GM19239 (cell line): ENCODE measurements at places on chromosomes 1 and 21.

DNA sequence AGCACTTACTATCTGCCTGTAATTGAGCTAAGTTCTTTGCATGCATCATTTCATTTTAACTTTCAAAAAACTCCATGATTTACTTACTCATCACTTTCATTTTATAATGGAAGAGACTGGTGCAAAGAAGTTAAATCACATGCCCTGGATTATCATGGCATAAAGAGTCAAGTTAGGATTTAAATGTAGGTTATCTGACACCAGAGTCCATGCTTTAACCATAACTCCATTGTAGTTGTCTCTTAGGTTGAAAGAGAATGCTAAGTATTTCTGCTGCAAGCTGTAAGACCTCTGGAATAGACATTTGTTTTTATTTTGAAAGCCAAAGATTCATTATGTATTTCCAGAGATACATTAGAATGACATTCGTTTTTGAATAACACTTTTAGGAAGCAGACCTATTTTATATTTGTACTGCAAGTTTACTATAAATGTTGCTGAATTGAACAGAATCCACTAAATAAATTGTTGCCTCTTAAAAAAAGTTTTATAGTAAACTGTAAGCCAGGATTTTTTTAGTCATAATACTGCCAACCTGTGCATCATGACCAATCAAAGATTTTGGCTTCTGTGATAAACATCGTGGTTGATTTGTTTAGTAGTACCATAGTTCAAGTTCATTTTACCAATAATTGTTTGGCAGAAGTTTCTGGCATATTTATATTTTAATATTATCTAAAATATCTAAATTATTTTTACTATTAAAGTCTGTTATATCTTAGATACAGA lies 26.1 kb downstream of the CFH start:
- DNase-seq, result no peak

- no peak for DNase-seq
Observed at GRCh38 chr1:83527987-83528386, 470.9 kb downstream of the TTLL7 start.

DNA sequence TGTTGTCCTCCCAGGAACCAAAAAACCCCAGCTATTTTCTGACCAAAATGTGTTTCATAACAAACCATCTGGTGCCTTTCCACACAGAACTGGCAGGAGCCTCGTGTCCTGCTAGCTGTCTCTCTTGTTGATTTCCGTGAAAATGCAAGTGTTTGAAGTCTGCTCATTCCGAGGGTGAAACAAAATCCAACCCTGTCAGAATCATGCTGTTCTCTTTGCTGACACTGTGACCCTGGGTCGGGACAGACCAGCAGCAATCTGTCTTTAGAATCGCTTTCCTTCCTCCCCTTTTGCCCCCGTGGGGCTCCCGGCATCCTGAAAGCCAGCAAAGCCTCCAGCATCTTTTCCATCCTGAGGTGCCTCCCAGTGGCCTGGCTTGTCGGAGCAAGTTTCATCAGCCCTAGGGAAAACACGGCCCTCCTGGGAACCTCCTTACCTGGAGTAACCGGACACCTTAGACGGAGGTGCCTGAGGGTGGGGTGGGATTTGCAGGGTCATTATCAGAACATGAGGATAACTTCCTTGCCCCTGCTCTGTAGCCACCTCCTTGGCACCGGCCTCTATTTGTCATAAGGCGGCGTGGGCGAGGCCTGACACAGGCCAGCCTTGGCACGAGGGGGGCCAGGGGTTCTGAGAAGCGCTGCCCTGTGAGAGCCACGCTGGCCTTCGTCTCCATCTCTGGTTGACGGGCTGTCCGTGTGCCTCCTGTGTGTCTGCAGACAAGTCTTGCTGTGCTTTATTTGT lies 24.9 kb downstream of the LDLRAP1 start:
- no peak for DNase-seq

DNA sequence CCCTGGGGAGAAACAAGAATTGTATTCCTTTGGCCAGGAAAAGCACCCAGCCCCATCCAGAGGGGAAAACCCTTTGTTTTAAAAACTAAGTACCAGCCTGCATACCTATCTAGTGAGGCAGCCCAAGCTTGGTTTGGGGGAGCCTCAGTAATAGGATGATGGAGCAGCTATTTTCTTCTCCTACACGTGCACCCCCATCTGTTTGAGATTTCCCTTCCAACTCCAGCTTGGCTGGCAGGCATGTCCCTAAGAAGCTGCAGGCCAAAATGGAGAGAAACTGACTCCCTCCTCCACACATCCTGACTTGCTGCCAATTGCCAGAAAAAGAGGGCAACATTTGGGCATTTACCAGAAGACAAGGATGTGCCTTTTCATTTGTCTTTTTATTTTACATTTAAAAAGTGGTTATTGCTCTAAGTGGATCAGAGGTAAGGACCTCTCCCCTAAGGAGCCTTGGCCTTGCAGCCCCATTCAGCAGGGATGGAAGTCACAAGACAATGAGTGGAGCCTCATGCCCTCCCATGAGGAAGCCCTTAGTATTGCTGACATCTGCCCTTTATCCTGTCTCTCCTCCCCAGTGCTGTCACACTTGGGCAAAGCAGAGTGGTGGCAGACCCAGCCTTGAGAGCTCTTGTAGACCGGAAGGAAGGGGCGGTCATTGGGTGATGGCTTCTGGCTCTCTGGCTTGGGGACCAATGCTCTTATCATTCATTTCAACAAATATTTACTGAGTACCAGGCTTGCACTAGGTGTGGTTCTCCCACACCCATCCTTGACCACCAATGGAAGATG lies 8.6 kb downstream of the FNDC5 start:
- DNase-seq, result no peak

GRCh38 chr1:76073481-76073880 lies 1.1 kb upstream of the ST6GALNAC3 start:
- no peak for DNase-seq

- DNase-seq, result no peak
Observed at GRCh38 chr1:67339623-67340343, 32.1 kb downstream of the IL12RB2 start.

GRCh38 chr1:223733898-223734852 lies 21.8 kb downstream of the CAPN2 start:
- DNase-seq, result no peak

- no peak for DNase-seq
Observed at GRCh38 chr21:22019766-22020165, 1021.6 kb downstream of the NCAM2 start.

DNA sequence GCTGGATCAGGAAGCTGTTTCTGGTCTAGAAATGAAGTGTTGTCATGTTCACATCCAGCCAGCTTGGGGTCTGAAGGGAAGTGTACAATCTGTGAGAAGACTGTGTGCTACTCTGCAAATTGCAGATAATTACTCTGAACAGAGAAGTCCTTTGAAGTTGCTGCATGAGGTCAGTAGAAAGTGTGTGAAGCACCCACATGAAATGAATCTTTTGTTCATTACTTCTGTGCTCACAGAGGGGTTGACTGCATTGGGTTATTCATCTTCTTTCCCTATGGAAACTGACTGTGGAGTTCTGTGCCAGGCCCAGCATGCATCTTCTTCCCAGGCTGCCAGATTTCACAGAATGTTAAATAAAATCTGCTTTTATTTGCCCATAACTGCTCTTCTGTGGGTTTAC lies 47.1 kb downstream of the CTH start:
- no peak for DNase-seq

GRCh38 chr1:94623560-94624148 lies 82.1 kb upstream of the F3 start:
- no peak for DNase-seq

- no peak for DNase-seq
Observed at GRCh38 chr1:34396042-34396441, 219.3 kb downstream of the C1orf94 start.

DNA sequence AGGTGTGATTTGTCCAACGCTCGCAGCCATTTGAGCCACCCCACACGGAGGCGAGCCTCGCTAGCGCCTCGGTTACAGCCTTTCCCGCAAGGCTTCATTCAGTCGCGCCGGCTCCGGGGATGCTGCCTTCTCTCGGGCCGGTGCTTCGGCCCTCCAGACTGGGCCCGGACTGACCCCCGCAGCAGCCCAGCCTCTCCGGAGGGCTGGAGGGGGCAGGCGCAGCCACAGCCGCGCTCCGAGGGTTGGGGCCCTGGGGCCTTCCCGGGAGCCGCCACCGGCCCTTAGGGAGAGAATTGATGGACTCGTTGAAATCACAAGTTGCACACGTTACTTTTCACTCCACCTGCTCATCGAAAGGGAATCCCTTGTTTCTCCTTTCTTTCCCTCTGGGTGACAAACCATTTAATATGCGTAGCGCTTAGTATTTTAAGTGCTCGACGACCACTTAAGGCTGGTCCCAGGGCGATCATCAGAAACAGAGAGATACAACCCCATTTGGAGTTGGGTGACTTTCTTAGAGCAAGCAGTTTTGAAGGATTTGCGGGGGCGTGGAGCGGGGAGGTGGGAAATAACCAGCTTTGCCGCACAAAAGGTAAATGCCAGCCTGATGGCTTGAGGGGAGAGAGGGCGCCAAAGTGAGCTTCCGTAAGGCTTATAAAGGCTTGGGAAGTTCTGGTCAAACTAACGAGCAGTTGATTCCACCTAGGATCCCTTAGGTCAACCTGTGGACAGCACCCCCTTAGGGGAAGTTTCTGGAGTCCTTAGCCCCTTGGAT lies 24.6 kb upstream of the ENAH start:
- no peak for DNase-seq

DNA sequence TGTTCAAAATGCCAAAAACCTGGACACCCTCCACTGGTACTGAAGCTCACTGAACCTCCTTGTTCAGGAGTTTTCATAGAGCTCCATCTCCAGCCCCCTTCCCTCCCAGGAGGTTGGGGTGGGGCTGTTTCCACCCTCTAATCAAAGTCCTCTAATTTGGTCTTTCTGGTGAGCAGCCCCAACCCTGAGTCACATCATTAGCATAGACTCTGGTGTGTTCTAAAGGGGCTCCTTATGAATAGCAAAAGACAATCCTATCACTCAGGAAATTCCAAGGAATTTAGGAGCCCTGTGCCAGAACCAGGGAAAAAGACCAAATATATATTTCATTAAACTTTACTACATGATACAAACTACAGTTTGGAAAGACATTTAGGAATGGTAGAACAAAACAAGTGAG lies 13.2 kb upstream of the UBE4B start:
- DNase-seq, result no peak

DNA sequence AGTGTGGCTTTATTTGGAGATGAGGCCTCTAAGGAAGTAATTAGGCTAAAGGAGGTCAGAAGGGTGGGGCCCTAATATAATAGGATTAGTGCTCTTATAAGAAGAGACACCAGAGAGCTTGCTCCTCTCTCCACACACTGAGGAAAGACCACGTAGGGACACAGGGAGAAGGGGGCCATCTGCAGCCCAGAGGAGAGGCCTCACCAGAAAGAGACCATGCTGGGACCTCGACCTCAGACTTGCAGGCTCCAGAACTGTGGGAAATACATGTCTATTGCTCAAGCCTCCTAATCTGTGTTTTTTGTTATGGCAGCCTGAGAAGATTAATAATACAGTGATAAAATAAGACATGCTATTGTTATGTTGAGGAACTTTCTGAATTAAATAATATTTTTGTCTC lies 8.3 kb downstream of the RCAN1 start:
- no peak for DNase-seq

- peak; percentile 62 for DNase-seq
Observed at GRCh38 chr1:18581420-18581880, 49.2 kb upstream of the PAX7 start.

DNA sequence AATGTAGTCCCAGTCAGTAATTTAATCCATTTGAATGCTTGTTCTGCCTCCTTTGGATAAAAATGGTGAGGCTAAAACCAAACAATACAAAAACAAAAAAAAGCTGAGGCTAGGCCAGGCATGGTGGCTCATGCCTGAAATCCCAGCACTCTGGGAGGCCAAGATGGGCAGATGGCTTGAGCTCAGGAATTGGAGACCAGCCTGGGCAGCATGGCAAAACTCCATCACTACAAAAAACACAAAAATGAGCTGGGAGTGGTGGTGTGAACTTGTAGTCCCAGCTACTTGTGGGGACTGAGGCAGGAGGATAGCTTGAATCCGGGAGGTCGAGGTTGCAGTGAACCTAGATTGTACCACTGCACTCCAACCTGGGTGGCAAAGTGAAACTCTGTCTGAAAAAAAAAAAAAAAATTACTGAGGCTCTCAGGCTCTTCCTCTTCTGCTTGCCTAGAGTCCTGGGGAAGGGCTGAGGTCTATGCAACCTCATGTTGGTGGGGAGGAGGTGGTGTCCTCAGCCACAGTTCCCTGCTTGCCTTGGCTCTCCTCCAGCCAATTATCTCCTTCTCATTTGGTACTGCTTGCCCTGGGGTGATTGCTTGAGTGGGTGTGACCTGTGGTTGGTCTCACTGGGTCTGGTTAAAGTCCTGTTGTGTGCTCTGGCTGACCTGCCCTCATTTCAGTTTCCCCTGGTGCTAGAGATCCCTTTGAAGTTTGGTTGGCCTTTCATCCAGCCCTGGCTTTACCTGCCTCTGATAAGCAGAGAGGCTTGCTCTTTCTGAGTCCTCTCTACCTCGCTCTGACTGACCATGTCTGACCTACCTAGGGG lies 20.9 kb downstream of the S1PR1 start:
- DNase-seq, result no peak
